SHP77 (cell line): ENCODE measurements at places on chromosomes 7 and 10.

GRCh38 chr7:73647725-73648592, 19.7 kb upstream of the VPS37D start:
- no peak for DNase-seq

DNA sequence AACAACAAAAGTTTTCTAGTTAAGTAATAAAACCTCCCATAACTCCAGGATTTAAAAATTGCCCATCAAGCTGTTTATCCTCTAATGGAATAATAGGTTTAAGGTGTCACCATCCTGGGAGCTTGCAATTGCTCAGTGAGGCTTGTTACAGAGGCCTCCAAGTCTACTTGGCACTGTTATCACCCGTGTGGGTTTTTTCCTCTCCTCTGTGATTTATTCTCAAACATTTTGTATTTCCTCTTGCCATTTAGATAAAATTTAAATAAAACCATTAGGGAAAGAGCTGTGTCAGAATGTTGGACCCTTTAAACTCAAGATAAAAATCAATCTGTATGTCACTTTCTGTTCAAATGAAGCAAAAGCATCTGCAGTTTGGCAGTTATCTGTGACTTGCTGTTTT, 202.6 kb downstream of the GALNT17 start:
- DNase-seq: no peak

DNA sequence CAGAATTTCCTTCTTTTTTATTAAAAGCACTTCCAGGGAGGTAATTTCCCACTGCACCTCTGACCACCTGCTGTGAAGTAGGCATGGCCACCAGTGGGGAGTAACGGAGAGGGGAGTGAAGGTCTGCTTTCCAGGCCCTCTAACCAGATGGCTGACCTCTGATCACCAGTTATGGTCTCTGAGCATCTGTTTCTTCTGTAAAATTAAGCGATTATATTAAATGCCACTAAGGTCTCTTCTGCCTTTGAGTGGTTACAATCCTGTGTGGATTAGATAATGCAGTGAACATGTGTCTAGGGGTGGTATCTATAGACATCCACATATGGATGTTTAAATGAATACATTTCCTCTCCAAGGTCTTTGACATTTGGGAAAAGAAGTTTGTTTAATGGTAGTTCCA, 199.6 kb downstream of the HERPUD2 start:
- DNase-seq: no peak

- DNase-seq: no peak
Observed at GRCh38 chr7:359766-360361, 69.9 kb downstream of the FOXL3 start.

DNA sequence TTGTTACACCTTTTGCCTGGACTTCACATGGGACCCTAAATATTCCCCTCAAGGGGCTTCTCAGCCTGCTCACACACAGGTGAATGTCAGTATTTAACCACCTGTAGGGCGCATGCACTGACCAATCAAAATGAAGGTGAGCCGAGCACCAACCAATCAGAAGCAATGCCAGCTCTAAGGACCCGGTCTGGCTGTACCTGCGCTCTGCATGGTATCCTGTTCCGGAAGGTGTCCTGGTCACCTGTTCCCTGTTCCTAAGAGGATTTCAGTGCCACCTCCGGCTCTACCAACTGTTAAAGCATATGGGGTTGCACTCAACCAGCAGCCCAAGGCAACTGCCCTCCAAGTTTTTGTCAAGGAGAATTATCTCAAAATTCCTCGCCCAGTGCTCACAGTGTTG, 18.4 kb upstream of the CALN1 start:
- DNase-seq: no peak

- peak; percentile 21 for DNase-seq
Observed at GRCh38 chr7:22319424-22320403, 37.2 kb downstream of the RAPGEF5 start.

GRCh38 chr7:42315103-42315502, 78.1 kb upstream of the GLI3 start:
- no peak for DNase-seq

- no peak for DNase-seq
Observed at GRCh38 chr10:71094712-71095390, 117.5 kb upstream of the UNC5B start.
